Omental fat pad (tissue), 4 donors: ENCODE measurements at places on chromosomes 4 and X. TPM values are rescaled to one million over a fixed set of nuclear protein-coding genes. Genes with fewer than 3 reads are reported as not detected.
A peak's percentile ranks its signal among the peaks of the same experiment; 100 is the strongest.

The KANTR gene
- 5.4 TPM for total RNA-seq

The CCKAR gene
- not detected for total RNA-seq

- no peak for DNase-seq
Measured at GRCh38 chrX:130170752-130171445, 863 bp upstream of the RAB33A start.

The FRAS1 gene
- 0.47 TPM for total RNA-seq

DNA sequence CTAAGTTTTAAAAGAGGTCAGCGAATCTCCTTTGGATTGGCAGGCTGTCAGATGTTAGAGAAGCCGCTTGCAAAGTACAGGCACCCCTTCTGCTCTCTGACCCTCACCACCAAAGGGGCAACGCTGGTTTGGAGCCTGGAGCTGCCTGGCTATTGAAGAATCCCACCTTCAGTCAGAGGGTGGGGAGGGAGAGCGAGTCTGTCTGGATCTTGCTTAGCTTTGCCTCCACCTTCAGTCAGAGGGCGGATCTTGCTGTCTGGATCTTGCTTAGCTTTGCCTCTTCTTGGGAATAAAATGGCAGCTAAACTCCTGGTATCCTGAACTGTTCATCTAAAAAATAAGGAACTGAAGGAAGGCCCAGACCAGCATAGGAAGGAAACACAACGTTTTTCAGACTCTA, 7.3 kb downstream of the CCDC110 start:
- DNase-seq = no peak

GRCh38 chr4:186765673-186766546, 42.3 kb upstream of the FAT1 start:
- no peak for DNase-seq

DNA sequence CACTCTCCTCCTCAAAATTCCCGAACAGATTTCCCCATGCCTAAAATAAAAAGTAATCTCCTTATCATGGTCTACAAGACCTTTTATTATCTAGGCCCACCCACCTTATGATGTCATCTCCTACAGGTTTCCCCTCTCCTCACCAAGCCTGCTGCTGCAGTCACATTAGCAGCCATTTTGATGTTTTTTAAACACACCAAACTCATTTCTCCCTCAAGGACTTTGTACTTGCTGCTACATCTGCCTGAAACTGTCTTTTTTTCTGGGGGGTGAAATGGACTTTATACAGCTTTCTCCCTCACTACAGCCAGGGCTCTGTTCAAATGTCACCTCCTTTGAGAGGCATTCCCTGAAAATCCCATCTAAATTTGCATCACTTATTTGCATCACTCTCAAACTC, 90.2 kb upstream of the TAB3 start:
- no peak for DNase-seq

The SLC7A11 gene
- 0.79 TPM for total RNA-seq

DNA sequence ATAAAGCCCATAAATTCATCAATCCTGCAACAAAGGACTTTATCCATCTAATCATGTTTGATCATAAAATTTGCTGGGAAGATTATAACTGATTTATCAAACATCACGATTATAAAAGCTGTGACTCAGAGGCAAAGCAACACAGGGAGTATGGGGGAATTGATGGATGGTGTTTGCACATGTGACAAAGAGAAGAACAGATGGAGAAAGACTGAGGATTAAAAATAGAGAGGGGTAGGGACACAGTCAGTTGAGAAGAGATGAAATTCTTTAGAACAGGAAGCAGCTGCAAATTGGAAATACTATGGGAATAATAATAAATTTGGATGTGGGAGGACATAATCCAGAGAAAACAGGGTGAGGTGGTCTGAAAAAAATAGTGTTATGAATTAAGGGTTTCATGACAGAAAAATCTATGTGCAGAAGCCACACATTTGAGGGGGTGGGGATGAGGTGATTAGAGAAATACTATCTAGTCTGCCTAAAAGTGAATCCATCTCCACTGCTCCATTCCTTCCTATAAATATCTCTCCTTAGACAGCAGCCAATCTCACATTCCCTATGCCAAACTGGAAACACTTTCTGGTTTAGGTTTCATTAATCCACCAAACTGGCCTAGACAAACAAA, 6.2 kb downstream of the PRR32 start:
- DNase-seq = no peak

GRCh38 chr4:119894650-119895208, 171.9 kb downstream of the MAD2L1 start:
- no peak for DNase-seq

The ASB5 gene
- not detected for total RNA-seq

- peak; percentile 62 for DNase-seq
Measured at GRCh38 chrX:131821945-131822622, 201.0 kb upstream of the STK26 start.

DNA sequence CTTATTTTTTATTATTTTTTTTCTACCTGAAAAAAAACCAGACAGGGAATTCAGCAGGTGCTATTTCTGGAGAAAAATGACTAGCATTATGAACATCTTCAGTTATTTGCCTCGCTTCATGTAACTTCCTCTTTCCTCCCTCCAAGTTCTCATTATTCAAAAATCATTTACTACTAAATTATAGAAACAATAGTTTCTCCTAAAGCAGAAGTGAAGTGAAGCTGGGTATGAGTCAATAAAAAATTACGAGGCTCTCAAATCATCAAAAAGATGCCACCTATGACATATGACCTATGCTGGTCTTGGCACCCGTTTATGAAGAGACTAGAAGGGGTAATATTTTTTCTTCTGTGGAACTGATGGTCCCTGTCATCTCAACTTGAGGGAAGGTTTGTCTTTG, 145.0 kb upstream of the AADAT start:
- no peak for DNase-seq

- DNase-seq = no peak
Measured at GRCh38 chr4:8525383-8526120, 54.6 kb upstream of the GPR78 start.

The TRIM60 gene
- total RNA-seq = not detected

DNA sequence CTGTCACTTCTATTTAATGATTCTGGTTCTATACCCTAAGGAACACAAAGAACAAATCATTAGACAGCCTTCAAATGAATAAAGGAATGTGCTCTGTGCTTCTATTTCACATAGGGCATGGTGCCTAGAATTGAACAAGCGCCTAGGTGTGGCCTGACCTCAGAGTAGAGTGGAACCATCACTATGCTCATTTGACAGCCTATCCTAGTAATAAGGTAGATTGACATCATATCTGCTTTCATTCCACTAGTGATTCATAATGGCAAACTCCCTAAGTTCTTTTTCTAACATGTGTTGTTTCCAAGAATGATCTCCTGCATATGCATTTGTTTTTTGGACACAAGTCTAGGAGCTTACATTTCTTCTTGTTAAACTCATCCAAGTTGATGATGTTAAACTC, 36.6 kb downstream of the METTL14 start:
- DNase-seq = no peak

The CAPN6 gene
- total RNA-seq = 0.47 TPM

GRCh38 chr4:185638093-185638492, 102.8 kb upstream of the PDLIM3 start:
- no peak for DNase-seq

The ZNF275 gene
- 45.4 TPM for total RNA-seq

The HPGD gene
- 4.8 TPM for total RNA-seq

The SULT1E1 gene
- total RNA-seq = not detected

- no peak for DNase-seq
Measured at GRCh38 chr4:30854531-30854930, 134.4 kb downstream of the PCDH7 start.

The PABPC4L gene
- 7.6 TPM for total RNA-seq

- DNase-seq = no peak
Measured at GRCh38 chr4:141815646-141816045, 179.3 kb downstream of the IL15 start.
